Stimulated activated CD4-positive, alpha-beta T cell treated with anti-CD3 and anti-CD28 coated beads, Interleukin-2, amount 100 ng/mL, for 48 hours (primary cell): ENCODE measurements at places on chromosomes 6 and 20.

GRCh38 chr6:157535340-157536222, 154.6 kb downstream of the ZDHHC14 start:
- DNase-seq = no peak

GRCh38 chr6:16882230-16882629, 121.0 kb upstream of the ATXN1 start:
- DNase-seq = no peak

- no peak for DNase-seq
These were observed 4.0 kb downstream of the DYNLT1 start for GRCh38 chr6:158640519-158640918.

DNA sequence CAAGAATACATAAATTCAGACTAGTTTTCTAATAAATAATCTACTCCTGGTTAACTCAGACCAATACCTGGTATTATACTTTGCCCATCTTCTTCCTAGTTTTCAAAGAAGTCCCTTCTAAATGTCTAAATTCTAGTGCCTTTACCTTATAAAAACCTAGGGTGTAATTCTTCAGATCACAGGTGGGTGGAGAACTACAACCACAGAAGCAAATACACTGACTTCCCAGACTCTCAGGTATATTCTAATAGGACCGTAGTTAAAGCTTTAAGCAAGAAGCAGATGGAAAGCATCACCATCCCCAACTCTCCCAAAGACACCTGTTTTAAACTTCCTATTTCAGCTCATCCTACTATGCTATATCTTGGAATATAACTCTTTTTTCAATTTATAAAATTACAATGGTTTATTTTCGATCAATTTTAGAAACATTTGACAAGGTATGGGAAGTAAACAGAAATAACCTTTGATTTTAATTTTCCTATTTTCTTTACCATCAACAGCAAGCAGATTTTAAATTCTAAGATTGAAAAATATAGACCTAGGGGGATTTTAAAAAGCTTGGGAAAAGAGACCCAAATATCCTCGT, 15.8 kb downstream of the MAN1A1 start:
- no peak for DNase-seq

DNA sequence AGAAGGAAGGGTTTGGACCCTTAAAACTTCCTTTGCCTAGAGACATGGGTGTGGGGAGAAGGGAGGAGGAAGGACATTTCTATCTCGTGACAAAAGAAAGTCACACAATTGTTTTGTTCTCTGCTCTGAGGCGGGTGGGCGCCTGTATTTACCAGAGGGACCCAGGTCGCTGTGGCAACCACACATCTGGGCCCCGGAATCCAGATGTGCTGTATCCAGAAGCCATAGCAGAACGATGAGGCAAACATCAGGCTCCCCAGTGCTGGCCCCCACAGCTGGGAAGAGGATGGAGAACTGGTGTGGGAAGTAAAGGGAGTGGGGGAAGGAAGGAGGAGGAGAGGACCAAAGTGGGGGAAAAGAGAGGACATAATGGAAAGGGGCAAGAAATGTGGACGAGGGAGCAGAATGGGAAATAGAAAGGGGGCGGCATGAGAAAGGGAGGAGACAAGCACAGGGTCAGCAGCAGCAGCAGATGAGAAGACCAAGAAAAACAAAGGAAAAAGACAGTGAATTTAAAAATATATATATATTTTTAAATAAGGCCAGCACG, 3.4 kb upstream of the TNXB start:
- DNase-seq = no peak
